ENCODE measurements at places on chromosomes 13 and 19. TPM values are rescaled to one million over a fixed set of nuclear protein-coding genes. Genes with fewer than 3 reads are reported as not detected.

DNA sequence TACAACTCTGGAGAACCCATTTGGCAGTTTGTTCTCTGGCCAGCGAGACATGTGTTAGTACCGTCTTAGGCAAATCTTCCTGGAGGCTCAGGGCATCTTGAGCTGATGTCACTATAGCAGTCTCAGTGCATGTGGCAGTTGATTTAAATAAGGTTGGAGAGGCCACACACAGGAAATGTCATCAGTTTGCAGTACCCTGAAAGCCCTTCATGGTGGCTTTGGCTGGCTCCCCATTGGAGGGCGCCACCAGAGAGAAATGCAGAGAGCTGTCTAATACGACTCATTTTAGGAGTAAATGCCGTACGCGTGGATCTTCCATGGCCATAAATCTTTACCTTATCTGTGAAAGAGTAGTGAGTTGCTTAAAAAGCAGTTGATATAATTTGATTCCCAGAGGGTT, 163.1 kb downstream of the STK24 start:
- no peak overlapping the region for H3K4me3 ChIP-seq
- H3K4me1 ChIP-seq, result peaks cover 6% of the 10 kb centered on the region
- no peaks in the 10 kb centered on the region for H3K36me3 ChIP-seq
- H3K27ac ChIP-seq, result no peak overlapping the region

DNA sequence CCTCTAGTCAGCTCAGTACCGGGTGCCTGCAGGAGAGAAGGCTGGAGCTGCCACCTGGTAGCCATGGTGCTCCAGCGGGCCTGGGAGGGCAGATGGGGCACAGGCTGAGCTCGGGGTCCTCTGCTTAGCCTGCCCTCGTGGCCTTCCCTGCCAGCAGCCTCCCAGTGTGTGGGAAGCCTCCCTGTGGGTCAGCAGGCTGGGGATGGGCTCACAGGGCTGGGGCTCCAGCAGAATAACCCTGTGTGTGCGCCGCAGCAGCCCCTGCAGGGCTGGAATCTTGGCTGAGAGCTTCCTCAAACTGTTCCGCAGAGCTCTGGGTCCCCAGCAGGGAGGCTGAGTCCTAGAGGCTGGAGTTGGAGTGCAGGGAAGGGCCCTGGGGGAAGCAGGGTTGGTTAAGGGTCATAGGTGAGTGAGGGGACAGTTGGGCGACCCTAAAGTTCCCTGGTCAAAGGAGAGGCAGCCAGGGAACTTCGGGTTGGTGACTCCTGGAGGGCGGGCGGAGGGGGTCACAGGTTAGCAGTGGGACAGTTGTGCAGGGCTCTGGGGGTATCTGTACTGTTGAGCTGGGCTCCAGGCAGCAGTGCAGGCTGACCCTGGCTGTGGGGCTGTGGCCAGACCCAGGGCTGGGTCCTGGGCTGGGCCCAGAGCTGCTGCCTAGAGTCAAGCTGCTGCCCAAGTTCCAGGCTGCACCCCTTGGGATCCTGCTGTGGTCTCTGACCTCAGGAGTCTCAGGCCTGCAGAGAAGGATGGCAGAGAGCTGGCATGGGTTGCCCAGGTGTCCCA, 14.0 kb downstream of the ARHGAP33 start:
- peaks cover 12% of the 10 kb centered on the region for H3K27me3 ChIP-seq
- peaks cover 2% of the 10 kb centered on the region for H3K4me1 ChIP-seq
- DNase-seq, result no peak
- H3K27ac ChIP-seq, result no peak overlapping the region
- no peaks in the 10 kb centered on the region for H3K36me3 ChIP-seq

GRCh38 chr19:50300814-50301606, 28.2 kb downstream of the KCNC3 start:
- H3K27me3 ChIP-seq, result peaks cover 50% of the 10 kb centered on the region
- peaks cover 8% of the 10 kb centered on the region for H3K36me3 ChIP-seq
- no peak overlapping the region for H3K4me3 ChIP-seq
- no peak for DNase-seq
- no peaks in the 10 kb centered on the region for H3K4me1 ChIP-seq

DNA sequence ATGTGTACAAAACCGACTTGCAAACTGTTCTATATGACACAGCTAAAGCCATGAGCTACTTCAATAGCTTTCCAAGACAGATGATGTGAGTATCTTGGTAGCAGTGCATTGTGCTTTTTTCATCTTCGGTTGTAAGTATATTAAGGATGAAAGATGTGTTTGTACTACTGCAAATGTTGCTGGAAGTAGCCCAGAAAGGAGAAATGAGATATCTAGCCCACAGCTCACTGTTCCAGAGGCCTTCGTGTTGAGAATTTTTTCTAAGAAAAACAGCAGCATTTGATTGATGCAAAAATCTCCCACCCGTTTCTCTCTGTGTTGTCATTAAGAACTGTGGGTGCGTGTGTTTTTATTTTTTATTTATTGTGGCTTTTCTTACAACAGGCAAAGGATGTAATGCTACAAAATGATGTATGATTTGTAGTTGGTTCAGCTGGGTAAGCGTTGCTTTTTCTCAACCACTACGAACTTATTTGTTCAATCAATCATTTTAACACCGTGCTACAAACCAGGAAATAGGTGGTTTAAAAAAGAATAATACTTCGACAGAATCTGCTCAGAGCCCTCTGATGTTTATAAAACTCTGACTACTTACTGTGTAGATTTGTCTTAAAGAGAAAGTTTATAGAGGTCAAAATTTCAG, 41.6 kb upstream of the RFC3 start:
- H3K27ac ChIP-seq, result no peak overlapping the region
- H3K4me3 ChIP-seq, result no peak overlapping the region
- peaks cover 2% of the 10 kb centered on the region for H3K4me1 ChIP-seq
- no peaks in the 10 kb centered on the region for H3K36me3 ChIP-seq
- no peak for DNase-seq

- DNase-seq, result no peak
- H3K4me3 ChIP-seq, result no peak overlapping the region
- H3K4me1 ChIP-seq, result no peaks in the 10 kb centered on the region
- no peak overlapping the region for H3K27ac ChIP-seq
- H3K27me3 ChIP-seq, result peaks cover 49% of the 10 kb centered on the region
- H3K36me3 ChIP-seq, result no peaks in the 10 kb centered on the region
Observed at GRCh38 chr19:30711296-30711695, 339.1 kb downstream of the ZNF536 start.

DNA sequence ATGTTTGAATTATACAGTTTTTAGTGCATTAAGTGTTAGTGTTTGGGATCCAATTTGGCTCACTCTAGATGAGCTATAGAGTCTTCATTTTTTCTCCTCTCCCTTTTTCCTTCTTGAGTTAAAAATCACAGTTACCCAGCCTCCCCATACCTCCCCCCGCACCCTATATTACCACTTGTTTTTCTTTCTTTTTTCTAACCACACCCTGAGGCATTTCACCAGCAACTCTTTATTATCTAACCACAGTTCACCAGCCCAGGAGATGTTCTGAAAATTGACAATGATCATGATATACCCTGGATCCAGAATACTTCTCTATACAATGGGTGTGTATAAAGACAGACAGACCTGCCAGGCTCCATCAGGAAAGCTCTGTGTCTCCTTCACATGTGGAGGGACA, 86.5 kb upstream of the UBL3 start:
- H3K4me3 ChIP-seq, result peak overlapping the region; percentile 96
- H3K27me3 ChIP-seq, result no peaks in the 10 kb centered on the region
- no peak for DNase-seq
- H3K36me3 ChIP-seq, result no peaks in the 10 kb centered on the region
- peaks cover 66% of the 10 kb centered on the region for H3K4me1 ChIP-seq
- H3K27ac ChIP-seq, result peak overlapping the region; percentile 95

- no peak overlapping the region for H3K4me3 ChIP-seq
- no peaks in the 10 kb centered on the region for H3K27me3 ChIP-seq
Observed at GRCh38 chr13:35947315-35947714, 183.9 kb downstream of the DCLK1 start.

- H3K27ac ChIP-seq, result no peak overlapping the region
- DNase-seq, result no peak
- H3K4me3 ChIP-seq, result peak overlapping the region; percentile 19
- H3K36me3 ChIP-seq, result no peaks in the 10 kb centered on the region
Observed at GRCh38 chr13:28423010-28423409, 71.9 kb downstream of the FLT1 start.

- H3K4me1 ChIP-seq, result no peaks in the 10 kb centered on the region
- DNase-seq, result no peak
- H3K4me3 ChIP-seq, result no peak overlapping the region
- H3K27ac ChIP-seq, result no peak overlapping the region
- H3K27me3 ChIP-seq, result no peaks in the 10 kb centered on the region
Observed at GRCh38 chr13:54657588-54657987, 1629.0 kb downstream of the OLFM4 start.

GRCh38 chr13:50244355-50244712, 229.1 kb downstream of the KCNRG start:
- DNase-seq, result no peak
- H3K36me3 ChIP-seq, result peaks cover 3% of the 10 kb centered on the region
- peak overlapping the region; percentile 37 for H3K4me3 ChIP-seq
- H3K4me1 ChIP-seq, result peaks cover 31% of the 10 kb centered on the region
- no peak overlapping the region for H3K27ac ChIP-seq

GRCh38 chr13:27112006-27112405, 59.6 kb downstream of the USP12 start:
- H3K27ac ChIP-seq, result no peak overlapping the region
- H3K4me3 ChIP-seq, result no peak overlapping the region
- DNase-seq, result no peak
- no peaks in the 10 kb centered on the region for H3K27me3 ChIP-seq

DNA sequence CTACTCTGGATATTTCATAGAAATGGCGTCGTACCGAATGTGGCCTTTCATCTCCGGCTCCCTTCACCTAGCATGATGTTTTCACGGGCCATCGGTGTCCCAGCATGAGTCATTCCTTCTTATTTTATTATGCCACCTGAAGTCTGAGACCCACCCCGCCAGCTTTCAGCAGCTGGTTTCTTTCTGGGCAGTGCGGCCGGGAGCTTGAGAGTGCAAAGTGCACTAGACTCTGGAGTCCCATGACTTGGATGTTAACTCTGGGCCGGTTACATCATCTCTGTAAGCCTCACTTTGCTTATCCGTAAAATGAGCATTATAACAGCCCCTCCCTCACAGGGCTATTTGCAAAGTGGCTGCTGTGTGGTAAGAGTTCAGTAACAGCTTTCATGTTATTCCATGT, 5.8 kb upstream of the KMT5C start:
- peaks cover 11% of the 10 kb centered on the region for H3K27me3 ChIP-seq
- no peak overlapping the region for H3K27ac ChIP-seq
- DNase-seq, result no peak

DNA sequence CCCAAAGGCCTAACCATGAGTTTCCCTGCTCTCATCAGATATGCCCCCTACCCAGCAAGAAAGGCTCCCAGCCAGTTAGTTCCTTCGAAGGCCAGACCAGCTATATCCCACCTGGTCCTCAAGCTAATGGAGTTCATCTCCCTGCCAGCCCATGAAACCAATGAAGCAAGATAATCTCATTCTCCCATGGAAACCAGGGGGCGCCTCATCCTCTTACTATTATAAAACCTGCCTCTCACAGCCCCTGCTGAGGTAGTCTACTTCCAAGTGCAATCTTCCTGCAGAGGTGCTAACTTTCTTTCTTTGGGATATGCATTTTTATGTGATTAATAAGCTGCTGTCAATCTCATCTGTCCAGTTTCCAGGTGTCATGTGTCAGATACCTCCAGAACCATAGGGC, 34.0 kb upstream of the ZNF573 start:
- H3K36me3 ChIP-seq, result no peaks in the 10 kb centered on the region
- no peaks in the 10 kb centered on the region for H3K4me1 ChIP-seq
- H3K27me3 ChIP-seq, result peaks cover 7% of the 10 kb centered on the region
- H3K4me3 ChIP-seq, result no peak overlapping the region
- H3K27ac ChIP-seq, result no peak overlapping the region
- DNase-seq, result no peak

DNA sequence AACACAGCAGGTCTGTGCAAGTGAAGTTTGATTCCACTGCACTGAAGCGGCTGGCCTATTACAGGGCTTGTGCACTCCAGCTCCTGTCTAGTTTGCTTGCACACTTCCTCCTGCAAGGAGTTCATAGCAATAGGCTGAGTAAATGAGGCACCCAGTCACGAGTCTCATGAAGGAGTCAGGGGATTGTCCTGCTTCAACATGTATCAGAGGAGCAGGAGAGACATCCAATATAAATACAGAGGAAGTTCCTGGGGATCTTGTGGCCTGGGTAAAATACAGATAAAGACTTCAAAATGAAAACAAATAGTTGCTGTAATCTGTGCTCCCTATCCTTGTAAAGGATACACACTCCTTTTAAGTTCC, 259.9 kb downstream of the SLITRK1 start:
- H3K27me3 ChIP-seq, result no peaks in the 10 kb centered on the region
- no peaks in the 10 kb centered on the region for H3K4me1 ChIP-seq
- no peak overlapping the region for H3K27ac ChIP-seq
- no peak for DNase-seq

DNA sequence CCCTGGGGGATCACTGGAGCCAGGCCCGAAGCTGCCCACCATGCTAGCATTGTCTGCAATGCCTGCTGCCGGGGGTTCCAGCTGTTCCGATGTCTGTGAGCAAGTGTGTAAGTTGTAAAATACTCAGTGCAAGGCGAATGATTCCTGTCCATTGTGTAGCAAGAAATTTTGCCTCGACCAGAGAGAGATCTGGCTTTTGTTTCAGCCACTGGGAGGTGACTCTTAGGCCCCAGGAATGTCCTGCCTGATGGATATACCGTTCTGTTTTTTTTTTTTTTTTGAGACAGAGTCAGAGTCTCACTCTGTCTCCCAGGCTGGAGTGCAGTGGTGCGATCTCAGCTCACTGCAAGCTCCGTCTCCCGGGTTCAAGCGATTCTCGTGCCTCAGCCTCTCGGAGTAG, 7.3 kb upstream of the GADD45B start:
- no peaks in the 10 kb centered on the region for H3K4me1 ChIP-seq
- H3K27me3 ChIP-seq, result no peaks in the 10 kb centered on the region
- DNase-seq, result no peak
- H3K36me3 ChIP-seq, result no peaks in the 10 kb centered on the region
- H3K27ac ChIP-seq, result no peak overlapping the region
- no peak overlapping the region for H3K4me3 ChIP-seq

GRCh38 chr13:43831088-43831487, 44.3 kb upstream of the ENOX1 start:
- H3K4me1 ChIP-seq, result no peaks in the 10 kb centered on the region
- no peak overlapping the region for H3K27ac ChIP-seq
- peaks cover 3% of the 10 kb centered on the region for H3K36me3 ChIP-seq
- H3K27me3 ChIP-seq, result peaks cover 21% of the 10 kb centered on the region
- H3K4me3 ChIP-seq, result no peak overlapping the region
- no peak for DNase-seq

DNA sequence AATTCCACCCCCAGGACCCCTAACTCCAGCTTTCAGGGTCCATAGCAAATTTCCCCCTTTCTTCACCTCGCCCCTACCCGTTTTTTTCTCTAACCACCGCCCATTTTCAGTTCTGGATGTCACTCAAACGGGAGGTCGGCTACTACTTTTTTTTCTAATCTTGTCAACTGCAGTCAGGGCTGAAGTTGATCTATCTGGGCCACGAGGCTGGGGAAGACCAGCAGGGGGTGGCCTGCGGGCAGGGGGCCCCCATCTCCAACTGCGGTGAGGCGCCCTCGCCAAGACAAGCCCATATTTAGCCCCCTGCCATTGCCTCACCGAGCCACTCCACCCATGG, 748 bp downstream of the LHFPL6 start:
- peak overlapping the region; percentile 83 for H3K4me3 ChIP-seq
- H3K27ac ChIP-seq, result no peak overlapping the region
- H3K4me1 ChIP-seq, result peaks cover 11% of the 10 kb centered on the region
- peaks cover 39% of the 10 kb centered on the region for H3K27me3 ChIP-seq
- H3K36me3 ChIP-seq, result no peaks in the 10 kb centered on the region

- no peak overlapping the region for H3K4me3 ChIP-seq
- peak overlapping the region; percentile 37 for H3K27ac ChIP-seq
- no peak for DNase-seq
- no peaks in the 10 kb centered on the region for H3K27me3 ChIP-seq
- peaks cover 41% of the 10 kb centered on the region for H3K4me1 ChIP-seq
Observed at GRCh38 chr19:21322528-21322927, 6.7 kb downstream of the ZNF708 start.

Gene CGB3
- total RNA-seq, result not detected

Gene BRSK1
- total RNA-seq, result 7.4 TPM

Gene ZIM2
- not detected for total RNA-seq

Gene UBE2S
- total RNA-seq, result 78.1 TPM

Gene ZNF585A
- 8.8 TPM for total RNA-seq

Gene SIAH3
- total RNA-seq, result 0.15 TPM
